Stimulated activated CD4-positive, alpha-beta T cell treated with anti-CD3 and anti-CD28 coated beads, Interleukin-1b, Interleukin-23, amount 100 ng/mL, for 4 hours (primary cell): ENCODE measurements at places on chromosomes 3 and 15.

DNA sequence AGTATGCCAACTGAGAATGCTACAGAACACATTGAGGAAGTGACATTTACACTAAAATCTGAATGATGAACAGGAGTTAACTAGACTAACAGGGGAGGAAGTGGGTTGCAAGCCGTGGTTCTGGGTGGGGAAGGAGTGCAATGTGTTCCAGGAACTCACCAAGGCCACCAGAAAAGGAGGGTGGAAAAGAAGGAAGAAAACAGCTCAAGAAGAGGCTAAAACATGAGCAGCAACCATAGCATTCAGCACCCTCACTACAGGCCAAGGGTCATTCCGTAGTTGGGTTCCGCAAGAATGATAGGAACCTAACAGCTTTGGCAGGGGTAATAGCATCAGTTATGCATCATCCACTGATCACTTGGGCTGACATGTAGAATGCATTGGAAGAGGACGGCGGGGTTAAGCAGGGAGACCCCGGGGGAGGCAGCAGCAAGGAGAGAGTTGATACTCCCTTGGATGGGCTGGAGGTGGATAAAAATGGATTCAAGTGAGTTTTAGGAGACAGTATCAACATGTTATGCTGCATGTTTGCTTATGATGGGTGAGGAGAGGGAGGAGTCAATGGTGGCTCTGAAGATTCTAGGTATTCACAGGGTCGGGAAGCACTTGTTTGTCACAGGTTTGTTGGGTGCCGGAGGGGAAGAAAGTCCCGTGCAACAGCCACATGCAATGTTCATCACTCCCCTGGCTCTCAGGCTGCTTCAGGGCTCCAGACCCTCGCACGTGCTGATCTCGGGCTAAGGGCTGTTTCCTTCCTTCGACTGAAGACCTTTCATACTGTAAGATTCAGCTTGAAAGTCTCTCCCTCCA is 53.2 kb downstream of the LIPC start:
- no peak for DNase-seq

GRCh38 chr3:189954733-189955665 is 165.7 kb downstream of the P3H2 start:
- no peak for DNase-seq

DNA sequence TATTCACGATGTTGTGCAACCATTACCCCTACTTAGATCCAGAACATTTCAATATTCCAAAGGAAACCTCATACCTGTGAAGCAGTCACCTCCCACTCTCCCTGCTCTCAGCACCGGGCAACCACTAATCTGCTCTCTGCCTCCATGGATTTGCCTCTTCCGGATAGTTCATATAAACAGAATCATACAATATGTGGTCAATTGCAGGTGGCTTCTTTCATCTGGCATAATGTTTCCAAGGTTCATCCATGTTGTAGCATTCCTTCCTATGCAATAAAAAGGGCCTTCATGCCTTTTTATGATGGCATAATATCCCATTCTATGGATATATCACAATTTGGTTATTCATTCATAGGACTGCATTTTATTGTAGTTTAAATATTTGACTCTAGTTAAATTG is 23.9 kb downstream of the CA12 start:
- DNase-seq = no peak

DNA sequence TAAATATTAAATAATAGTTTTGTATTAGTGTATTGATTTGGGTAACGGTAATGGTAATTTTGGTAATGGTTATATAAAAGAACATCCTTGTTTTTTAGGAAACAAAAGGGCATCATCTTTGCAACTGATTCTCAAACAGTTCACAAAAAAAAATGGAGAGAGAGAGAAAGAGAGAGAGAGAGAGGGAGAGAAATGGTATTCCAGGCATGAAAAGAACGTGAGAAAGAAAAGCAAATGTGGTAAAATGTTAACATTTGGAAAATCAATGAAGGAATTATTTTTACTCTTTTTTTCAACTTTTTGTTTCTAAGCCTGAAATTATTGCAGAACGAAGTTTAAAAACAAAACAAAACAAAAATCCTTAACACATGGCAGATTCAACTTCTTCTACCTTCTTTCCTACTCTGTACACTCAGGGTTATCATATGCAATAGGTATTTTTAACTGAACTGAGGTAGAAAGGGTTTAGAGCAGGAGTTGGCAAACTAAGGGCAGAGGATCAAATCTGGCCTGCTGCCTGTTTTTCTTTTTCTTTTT is 2.2 kb upstream of the GLB1 start:
- DNase-seq = no peak

GRCh38 chr3:65848024-65848423 is 190.7 kb downstream of the MAGI1 start:
- DNase-seq = no peak

GRCh38 chr3:195221876-195222617 is 48.9 kb downstream of the XXYLT1 start:
- DNase-seq = no peak

GRCh38 chr3:172294223-172294806 is 153.9 kb downstream of the GHSR start:
- no peak for DNase-seq

DNA sequence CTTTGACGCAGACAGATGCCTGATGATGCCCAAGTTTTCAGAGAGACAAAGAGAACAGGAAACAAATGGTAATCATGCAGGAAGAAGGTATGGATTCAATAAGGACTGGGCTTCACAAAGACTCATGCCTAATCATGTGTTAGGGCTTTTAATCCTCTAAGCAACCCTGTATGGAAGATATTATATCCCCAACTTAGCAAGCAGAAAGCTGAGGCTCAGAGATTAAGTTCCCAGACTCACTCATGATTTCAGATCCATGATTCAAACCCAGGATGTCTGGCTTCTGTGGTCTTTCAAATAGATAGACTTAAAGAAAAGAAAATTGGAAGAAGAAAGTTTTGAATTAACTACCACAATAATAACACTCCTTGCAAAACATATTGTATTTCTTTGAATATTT is 4.1 kb upstream of the CLASP2 start:
- no peak for DNase-seq
